ENCODE measurements at places on chromosomes 12 and 14.

GRCh38 chr12:42490261-42490842 lies 99.2 kb downstream of the PRICKLE1 start:
- no peak for DNase-seq

- DNase-seq = no peak
Measured at GRCh38 chr14:39680777-39681176, 248.5 kb upstream of the FBXO33 start.

- no peak for DNase-seq
Measured at GRCh38 chr12:114817571-114818425, 133.8 kb upstream of the TBX3 start.

GRCh38 chr14:69657950-69658355 lies 46.6 kb downstream of the SUSD6 start:
- peak; percentile 70 for DNase-seq

- DNase-seq = no peak
Measured at GRCh38 chr14:61555056-61555838, 140.1 kb upstream of the HIF1A start.

DNA sequence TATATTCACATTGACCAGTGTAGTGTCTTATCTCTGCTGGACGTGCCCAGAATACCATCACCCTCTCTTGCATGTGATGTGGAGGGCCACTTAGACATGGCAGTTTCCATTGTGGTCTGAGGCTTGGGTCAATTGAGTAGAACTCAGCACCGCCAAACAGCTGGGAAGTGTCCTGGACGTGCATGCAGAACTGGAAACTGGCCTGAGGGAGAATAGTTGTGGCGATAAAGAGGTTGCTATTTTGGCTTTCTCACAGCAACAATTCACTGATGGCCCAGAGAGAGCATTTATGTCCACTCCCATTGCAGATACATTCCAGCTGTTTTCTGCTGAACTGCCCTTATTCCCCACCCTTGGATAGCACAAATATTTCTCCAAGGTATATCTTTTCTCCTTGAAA lies 210.1 kb upstream of the DAAM1 start:
- DNase-seq = no peak

DNA sequence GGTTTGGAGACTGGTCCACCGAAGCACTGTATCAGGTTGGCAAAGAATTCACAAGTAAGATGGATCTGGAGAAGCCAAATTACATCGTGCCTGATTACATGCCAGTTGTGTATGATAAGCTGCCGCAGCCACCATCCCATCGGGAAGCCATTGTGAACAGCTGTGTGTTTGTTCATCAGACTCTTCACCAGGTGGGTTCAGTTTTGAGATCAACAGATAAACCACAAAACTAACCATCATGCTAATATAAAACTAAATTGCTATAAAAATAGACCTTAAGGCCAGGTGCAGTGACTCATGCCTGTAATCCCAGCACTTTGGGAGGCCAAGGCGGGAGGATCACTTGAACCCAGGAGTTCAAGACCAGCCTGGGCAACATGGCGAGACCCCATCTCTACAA lies 58.9 kb downstream of the HSP90AA1 start:
- no peak for DNase-seq

GRCh38 chr12:101772012-101772775 lies 32.9 kb upstream of the SYCP3 start:
- no peak for DNase-seq

DNA sequence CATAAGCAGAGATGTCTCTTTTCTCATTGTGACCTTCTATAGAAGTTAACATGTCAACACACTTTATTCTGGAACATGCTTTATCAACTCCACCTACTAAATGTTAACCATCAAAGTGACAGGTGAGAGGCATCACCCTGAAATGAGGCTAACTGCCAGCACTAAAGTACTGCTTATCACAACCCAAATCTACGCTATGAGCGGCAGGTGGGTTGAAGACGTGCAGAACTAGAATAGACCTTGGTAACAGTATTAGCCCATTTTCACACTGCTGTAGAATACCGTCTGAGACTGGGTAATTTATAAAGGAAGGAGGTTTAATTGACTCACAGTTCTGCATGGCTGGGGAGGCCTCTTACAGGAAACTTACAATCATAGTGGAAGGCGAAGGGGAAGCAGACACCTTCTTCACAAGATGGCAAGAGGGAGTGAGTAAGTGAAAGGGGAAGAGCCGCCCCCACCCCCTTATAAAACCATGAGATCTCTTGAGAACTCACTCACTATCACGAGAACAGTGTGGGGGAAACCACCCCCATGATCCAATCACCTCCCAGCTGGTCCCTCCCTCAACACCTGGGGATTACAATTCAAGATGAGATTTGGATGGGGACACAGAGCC lies 359.0 kb downstream of the SEC23A start:
- DNase-seq = no peak

GRCh38 chr12:124388679-124389137 lies 93.8 kb downstream of the RFLNA start:
- DNase-seq = no peak

DNA sequence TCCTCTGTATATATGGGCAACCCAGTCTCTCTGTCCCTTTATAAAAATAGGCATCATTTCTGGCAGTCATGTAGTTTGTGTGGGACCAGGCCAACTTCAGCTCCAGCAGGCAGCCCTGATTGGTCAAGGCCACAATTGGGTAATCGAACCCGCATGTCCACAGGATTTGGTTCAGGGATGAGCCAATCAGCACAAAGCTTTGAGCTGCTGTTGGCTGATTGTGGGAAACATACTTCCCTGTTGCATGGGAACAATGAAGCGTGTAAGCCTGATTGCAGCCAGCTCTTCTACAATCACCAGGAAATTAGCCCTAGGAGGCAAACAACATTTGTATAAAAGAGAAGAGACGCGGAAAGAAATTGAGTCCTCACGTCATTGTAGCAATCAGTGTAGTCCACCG lies 328.6 kb downstream of the PCNX1 start:
- DNase-seq = no peak

GRCh38 chr12:41935911-41936310 lies 208.8 kb downstream of the GXYLT1 start:
- no peak for DNase-seq

- DNase-seq = peak; percentile 56
Measured at GRCh38 chr14:100737526-100737925, 10.8 kb downstream of the DLK1 start.

DNA sequence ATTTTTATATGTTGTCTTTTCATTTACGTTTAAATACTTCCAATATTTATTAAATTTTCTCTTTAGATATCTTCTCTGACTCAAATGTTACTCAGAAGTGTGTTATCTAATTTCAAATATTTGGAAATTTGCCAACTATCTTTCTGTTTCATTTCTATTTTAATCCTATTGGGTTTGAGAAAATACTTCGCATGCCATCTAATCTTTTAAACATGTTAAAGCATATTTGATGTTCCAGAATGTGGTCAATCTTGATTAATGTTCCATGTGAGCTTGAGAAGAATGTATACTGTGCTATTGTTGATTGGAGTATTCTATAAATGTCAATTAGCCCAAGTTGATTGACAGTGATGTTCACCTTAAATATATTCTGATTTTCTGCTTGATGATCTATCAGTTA lies 11.9 kb upstream of the DCN start:
- DNase-seq = no peak

DNA sequence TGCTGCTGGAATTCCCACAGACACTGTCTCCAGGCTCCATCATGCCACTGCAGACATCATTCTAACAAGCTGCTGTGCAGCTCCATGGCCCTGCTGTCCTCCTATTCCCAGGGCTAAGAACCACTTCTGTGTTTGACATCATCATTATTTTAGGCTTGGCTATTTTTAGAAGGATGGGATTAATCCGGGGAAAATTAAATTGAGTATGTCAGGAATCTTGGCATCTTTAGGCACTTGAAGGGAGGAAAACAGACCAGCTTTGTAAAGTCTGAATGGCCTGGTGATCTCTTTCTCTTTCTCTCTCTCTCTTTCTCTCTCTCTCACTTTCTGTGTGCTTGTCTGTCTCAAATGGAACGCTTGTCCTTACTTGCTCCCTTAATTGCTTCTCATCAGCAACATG lies 568.3 kb upstream of the FLRT2 start:
- no peak for DNase-seq

DNA sequence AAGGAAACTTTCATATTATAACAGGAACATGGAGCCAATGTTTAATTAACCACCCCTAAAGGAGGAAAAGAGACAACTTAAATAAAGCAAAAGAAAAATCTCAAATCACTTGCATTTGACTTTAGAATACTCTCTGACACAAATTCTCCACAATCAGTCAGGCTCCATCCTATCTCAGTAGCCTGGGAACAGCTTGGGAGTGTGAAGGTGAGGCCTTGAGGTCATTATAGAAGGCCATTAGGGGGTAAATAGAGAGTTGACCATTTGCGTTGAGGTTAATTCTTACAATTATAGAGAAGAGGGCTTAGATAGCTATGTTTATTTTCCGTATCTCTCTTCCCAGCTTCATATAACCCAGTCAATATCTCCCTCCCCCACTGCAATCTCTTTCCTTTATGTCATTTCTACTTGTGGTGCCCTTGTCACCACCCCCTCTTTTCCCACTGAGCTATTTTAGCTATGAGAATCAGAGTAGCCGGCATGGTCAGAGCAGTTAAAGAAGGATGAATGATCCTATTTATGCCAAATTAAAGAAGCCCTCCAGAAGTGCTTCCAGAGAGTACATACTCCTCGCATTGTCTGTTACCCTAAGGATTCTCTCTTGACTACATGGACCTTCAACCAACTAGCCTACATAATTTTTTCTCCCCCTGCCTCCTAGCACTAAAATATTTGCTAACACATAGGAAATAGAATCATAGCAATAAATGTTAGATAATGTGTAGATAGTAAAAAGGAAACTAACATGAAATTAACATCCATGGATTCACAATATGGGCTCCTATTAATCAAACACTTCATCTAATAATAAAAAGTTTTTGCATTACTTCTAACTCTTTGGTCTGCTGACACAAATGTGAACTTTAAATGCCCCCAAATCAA lies 135.2 kb upstream of the KRR1 start:
- DNase-seq = no peak

DNA sequence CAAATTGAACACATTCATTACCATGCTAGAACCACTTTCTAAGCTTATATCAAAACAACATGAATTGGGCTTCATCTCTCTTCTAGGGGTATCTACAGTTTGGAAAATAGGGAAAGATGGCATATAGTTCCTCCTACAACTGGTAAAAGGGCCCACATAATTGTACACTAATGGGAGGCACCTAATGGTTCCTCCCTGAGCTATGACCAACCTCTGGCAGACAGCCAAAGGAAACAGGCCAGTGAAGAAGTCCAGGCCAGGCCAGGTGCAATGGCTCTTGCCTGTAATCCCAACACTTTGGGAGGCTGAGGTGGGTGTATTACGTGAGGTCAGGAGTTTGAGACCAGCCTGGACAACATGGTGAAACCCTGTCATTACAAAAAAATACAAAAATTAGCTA lies 23.2 kb upstream of the APOF start:
- DNase-seq = no peak

DNA sequence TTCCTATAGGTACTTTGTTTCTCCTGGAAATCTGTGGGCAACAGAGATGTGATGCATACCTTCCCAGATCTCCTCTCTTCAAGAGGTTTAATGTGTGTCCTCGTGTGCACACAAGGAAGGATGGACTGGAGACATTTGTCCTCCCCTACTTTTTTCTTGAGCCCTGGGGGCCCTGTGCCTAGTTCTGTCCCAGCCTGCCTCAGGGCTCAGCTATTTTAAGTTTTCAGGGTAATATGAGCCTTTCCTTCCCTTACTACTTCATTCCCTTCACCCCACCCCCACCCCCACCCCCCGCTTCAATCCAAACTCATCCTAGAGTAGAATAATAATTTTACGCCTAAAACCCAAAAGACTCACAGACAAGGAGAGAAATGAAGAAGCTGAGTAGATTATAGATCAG lies 446 bp downstream of the STAC3 start:
- DNase-seq = no peak

- DNase-seq = no peak
Measured at GRCh38 chr12:88453323-88453722, 126.9 kb downstream of the KITLG start.

DNA sequence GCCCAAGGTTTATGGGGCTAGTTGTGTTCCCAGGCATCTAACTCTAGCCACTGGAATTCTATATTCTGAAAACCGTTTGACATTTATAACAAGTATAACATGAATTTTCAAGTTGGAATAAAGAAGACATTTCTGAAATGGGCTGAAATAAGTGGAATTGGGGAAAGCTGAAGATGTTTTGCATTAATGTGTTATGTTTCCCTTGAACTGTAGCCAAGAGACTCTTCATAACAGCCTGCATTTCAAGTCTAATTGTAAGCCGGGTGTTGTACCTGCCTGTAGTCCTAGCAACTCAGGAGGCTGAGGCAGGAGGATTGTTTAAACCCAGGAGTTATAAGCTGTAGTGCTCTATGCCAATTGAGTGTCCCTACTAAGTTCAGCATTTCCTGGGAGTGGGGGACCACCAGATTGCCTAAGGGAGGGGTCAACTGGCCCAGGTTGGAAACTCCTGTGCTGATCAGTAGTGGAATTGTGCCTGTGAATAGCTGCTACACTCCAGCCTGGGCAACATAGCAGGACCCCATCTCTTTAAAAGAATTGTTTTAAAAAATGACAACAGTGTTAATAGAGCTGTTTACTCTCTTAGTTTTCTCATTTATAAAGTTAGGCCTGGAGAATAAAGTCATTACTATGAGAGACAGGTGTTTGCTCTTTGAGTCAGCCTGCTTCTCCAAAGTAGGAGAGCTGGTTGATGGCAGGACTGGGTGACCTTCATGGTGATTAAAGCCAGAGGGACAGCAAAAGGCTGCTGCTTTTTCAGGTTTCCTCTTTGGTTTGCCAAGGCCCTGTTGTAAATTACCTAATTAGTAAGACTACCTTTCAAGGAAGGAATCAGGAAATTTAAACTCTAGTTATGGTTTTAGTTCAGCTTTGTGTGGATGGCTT lies 483.6 kb upstream of the RGS6 start:
- no peak for DNase-seq

DNA sequence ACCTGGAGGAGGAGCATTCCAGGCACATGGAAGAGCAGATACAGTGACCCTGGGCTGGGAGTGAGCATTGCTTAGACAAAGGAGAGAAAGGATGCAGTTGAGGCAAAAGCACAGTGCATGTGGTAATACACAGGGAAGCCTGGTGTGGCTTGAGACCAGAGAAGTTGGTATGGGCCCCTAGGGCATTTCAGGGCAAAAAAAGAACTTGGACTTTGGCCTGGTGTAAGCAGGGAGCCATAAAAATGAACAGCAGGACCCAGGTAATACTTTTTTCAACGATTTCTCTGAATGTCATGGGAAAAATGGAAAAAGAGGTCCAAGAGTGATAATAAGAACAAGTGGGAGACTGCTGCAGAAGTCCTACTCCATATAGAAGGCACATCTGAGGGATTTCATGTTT lies 163.9 kb downstream of the ASCL4 start:
- DNase-seq = no peak

DNA sequence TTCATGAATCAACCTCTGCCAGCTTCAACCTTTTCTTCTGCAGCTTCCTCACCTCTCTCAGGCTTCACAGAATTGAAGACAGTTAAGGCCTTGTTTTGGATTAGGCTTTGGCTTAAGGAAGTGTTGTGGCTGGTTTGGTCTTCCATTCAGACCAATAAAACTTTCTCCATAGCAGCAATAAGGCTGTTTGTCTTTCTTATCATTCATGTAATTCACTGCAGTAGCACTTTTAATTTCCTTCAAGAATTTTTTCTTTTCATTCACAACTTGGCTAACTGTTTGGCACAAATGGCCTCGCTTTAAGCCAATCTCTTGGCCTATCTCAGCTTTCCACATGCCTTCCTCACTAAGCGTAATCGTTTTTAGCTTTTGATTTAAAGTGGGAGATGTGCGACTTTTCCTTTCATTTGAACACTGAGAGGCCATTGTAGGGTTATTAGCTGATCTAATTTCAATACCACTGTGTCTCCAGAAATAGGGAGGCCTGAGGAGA lies 229.5 kb downstream of the IPO8 start:
- no peak for DNase-seq

All from RWPE2 (cell line).